ENCODE measurements at places on chromosomes 13 and 19.

- DNase-seq, result peak; percentile 89
Observed at GRCh38 chr19:48858984-48859710, 9.3 kb downstream of the PLEKHA4 start.

GRCh38 chr13:94640721-94641120, 39.1 kb downstream of the GPR180 start:
- DNase-seq, result no peak

DNA sequence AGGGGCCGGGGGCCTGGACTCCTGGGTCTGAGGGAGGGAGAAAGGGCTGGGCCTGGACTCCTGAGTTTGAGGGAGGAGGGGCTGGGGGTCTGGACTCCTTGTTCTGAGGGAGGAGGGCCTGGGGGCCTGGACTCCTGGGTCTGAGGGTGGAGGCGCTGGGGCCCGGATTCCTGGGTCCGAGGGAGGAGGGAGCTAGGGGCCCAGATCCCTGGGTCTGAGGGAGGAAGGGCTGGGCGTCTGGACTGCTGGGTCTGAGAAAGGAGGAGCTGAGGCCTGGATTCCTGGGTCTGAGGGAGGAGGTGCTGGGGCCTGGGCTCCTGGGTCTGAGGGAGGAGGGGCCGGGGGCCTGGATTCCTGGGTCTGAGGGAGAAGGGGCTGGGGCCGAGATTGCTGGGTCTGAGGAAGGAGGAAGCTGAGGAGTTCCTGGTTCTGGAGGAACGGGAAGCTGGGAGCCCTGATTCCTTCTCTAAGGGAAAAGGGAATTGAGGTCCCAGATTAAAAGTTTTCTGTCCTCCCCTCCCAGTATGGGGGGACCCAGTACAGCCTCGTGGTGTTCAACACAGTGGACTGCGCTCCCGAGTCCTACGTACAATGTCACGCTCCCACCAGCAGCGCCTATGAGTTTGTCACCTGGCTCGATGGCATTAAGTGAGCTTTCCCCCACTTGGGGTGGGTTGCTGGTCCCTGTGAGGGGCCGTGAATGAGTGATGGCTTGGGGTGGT, 721 bp downstream of the MED25 start:
- DNase-seq, result no peak

GRCh38 chr13:38824342-38824741, 137.5 kb downstream of the FREM2 start:
- DNase-seq, result no peak

GRCh38 chr19:41089959-41090358, 1.7 kb downstream of the CYP2A13 start:
- no peak for DNase-seq

- no peak for DNase-seq
Observed at GRCh38 chr13:102772042-102772425, 1.6 kb downstream of the TEX30 start.

GRCh38 chr13:40999416-40999815, 19.7 kb downstream of the ELF1 start:
- no peak for DNase-seq

GRCh38 chr13:37338726-37339385, 233.4 kb upstream of the CSNK1A1L start:
- DNase-seq, result no peak

GRCh38 chr13:46896341-46897137, at the start of gene HTR2A:
Gene HTR2A, minus strand, starts transcription at chr13:46897053. Its CDS starts 1,147 bp downstream, at chr13:46895906.
- DNase-seq, result no peak

DNA sequence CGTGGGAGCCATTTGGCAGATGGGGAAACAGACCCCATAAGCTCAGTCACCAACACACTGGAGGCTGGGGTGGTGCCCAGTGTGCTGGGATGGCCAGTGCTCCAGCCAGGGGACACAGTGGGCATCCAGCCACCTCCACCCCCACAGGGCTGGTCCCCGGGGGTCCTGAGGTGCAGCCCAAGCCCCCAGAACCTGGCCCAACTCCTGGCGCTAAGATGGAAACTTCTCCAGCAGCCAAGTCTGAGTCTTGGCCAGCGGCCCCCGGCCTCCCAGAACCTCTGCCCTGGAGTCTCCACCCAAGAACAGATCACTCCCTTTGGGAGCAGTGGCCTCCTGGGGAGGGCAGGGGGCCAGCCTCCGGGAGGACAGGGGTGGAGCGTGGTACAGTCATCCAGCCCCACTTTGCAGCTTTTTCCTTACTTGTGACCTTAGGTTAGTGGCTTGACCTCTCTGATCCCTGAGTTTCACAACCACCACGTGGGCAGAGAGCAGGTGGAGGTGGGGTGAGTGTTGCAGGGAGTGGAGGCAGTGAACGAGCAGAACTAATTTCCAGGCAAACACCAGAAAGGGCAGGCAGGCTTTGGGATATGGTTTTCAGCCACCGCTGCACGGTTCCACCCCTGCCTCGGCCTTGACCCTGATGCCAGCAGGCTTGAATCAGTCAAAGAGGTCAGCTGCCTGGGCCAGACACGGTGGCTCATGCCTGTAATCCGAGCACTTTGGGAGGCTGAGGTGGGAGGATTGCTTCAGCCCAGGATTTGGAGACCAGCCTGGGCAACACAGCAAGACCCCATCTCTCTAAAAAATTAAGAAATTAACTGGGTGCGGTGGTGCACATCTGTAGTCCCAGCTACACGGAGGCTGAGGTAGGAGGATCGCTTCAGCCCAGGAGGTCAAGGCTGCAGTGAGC, 4.3 kb upstream of the NRTN start:
- DNase-seq, result no peak

DNA sequence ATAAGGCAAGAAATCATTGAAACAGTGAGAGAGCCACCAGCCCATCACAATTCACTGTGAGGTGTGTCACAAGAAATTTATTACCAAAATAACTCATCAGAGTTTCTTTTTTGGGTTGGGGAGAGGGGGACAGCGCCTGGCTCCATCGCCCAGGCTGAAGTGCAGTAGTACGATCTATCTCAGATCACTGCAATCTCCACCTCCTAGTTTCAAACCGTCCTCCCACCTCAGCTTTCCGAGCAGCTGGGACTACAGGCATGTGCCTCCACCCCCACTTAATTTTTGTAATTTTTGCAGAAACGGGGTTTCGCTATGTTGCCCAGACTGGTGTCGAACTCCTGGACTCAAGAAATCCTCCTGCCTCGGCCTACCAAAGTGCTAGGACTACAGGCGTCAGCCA, 3.6 kb downstream of the IFNL1 start:
- no peak for DNase-seq

GRCh38 chr13:112692104-112692503, 2.3 kb downstream of the ATP11A start:
- DNase-seq, result no peak

- DNase-seq, result no peak
Observed at GRCh38 chr19:27733551-27734266, 1479.2 kb downstream of the UQCRFS1 start.

GRCh38 chr13:38262211-38262610, 87.4 kb upstream of the UFM1 start:
- no peak for DNase-seq

- DNase-seq, result no peak
Observed at GRCh38 chr13:94157705-94158218, 321.7 kb downstream of the DCT start.

DNA sequence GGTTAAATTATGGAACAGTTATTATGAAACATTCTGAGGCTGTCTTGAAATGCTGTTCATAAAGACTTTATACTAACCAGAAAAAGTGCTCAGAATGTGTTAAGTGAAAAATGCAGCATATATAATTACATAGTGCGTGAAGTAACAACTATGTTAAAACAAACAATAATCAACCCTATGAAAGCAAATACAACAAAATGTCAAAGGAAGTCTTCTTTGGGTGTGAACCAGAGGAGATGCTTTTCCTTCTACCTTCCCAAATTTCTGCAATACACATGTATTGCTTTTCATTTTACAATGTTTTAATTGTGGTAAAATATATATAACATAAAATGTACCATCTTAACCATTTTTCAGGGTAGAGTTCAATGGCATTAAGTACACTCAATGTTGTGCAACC, 45.7 kb downstream of the F2RL3 start:
- no peak for DNase-seq

- DNase-seq, result no peak
Observed at GRCh38 chr19:41699968-41700323, 8.5 kb upstream of the CEACAM5 start.

DNA sequence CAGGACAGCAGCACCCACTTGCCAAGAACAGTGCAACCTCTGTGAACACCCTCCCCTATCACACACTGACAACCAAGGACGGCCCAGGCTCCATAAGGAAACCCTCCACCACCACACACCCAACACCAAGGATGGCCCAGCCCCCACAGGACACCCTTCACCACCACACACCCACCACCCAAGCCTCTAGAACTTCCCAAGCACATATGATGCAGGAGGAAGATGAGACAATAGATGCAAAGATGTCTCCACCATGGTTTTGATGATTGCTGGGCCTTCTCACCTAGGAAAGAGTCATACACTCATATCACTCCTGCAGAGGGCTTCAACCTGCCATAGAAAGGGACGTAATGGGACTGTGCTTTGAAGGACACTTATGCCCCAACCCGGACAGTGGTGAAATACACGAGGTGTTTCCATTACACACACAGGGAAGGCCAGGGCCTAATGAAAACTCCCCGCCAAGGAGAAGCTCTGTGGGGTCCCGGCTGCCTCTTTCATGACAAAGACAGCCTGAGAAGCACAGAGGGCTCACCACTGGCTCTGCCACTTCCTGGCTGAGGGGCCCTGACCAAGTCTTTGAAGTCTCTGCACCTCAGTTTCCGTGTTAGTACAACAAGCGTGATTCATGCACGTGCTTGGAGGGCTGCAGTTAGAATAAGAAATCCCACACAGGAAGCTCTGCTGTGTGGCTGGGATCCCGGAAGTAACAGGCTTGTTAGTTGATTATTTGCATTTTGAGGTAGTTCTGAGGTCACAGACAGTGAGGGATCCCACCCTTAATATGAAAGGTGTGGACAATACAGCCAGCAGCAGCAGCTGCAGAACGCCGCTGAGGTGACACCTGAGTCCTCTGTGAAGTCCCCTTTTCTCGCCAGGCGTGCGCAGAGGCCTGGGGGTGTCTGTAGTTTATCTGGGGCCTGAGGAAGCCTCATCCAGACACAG, 61.9 kb upstream of the ATP12A start:
- peak; percentile 82 for DNase-seq

DNA sequence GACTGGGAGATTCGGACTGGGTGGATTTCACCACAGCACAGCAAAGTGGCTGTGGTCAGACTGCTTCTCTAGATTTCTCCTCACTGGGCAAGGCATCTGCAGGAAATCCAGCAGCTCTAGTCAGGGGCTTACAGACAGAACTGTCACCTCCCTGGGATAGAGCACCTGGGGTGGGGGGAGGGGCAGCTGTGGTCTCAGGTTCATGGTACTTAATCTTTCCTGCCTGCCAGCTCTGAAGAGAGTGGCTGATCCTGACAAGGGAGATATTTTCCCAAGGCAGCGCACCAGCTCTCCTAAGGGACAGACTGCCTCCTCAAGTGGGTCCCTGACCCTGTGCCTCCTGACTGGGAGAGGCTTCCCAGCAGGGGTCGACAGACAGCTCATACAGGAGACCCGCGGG, 212.8 kb upstream of the KLF12 start:
- no peak for DNase-seq

- no peak for DNase-seq
Observed at GRCh38 chr13:28316836-28317235, 178.1 kb downstream of the FLT1 start.

DNA sequence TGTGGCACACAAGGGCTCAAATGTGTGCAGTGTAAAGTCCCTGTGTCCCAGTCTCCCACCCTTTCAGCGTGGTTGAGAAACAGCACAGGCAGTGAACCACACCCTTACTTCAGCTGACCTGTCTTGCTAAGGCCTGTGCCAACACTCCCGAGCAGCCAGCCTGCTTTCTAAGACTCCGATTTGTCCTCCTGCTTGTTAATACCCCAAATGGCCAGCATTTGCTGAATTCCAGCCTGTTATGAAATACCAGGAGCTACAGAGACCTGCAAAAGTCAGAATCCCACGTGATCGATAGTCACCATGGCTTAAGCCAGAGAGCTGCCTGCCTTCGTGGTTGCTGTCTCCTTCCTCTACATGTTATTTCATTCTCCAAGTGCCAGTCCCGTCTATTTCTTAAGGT, 200.5 kb downstream of the FGF9 start:
- DNase-seq, result no peak

GRCh38 chr19:906480-906879, 6.5 kb downstream of the R3HDM4 start:
- peak; percentile 67 for DNase-seq

- DNase-seq, result no peak
Observed at GRCh38 chr13:20460761-20461160, 64.9 kb downstream of the CRYL1 start.

DNA sequence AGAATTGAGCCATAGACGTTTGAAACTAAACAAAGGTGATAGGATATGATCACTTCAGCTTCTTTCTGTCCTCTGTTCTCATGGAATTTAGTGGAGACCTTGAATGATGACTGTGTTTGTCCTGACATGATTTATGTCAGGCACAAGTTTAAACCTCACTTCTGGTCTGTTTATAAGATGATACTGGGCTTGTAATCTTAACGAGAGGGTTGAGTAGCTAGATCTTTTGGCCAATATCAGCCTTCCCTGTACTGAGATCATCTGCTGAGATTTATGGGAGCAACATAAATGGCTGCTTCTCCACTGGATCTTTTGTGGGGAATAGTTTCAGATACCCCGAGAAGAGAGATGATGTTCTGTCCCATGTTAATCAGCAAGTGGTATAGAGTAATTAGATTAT, 121.8 kb upstream of the OBI1 start:
- no peak for DNase-seq

- DNase-seq, result no peak
Observed at GRCh38 chr13:87674247-87674738, 3.1 kb downstream of the SLITRK5 start.

DNA sequence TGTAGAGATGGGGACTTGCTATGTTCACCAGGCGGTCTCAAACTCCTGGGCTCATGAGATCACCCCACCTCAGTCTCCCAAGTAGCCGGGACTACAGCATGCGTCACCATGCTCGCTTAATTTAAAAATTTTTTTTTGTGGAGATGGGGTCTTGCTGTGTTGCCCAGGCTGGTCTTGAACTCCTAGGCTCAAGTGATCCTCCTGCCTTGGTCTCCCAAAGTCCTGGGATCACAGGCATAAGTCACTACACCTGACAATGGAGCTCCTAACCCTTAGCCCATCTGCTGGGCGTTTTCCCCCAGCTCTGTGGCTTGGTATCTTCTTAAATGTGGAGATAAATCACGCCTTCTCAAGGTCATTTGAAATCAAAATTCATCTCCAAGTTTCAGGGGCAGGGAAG, 6.3 kb upstream of the ADAMTS10 start:
- DNase-seq, result no peak

- no peak for DNase-seq
Observed at GRCh38 chr19:53980539-53981375, 10.7 kb upstream of the CACNG6 start.

- no peak for DNase-seq
Observed at GRCh38 chr19:35628264-35628564, 622 bp upstream of the RBM42 start.

- DNase-seq, result no peak
Observed at GRCh38 chr13:27925220-27925991, 5.6 kb downstream of the PDX1 start.

- DNase-seq, result no peak
Observed at GRCh38 chr13:24610956-24611355, 69.3 kb upstream of the ATP12A start.

- no peak for DNase-seq
Observed at GRCh38 chr13:30415430-30416030, 6.8 kb upstream of the UBE2L5 start.
